Inflammatory macrophage treated with lipopolysaccharide for 4 hours (primary cell): ENCODE measurements at places on chromosomes 6 and 20.
A peak's percentile ranks its signal among the peaks of the same experiment; 100 is the strongest.

DNA sequence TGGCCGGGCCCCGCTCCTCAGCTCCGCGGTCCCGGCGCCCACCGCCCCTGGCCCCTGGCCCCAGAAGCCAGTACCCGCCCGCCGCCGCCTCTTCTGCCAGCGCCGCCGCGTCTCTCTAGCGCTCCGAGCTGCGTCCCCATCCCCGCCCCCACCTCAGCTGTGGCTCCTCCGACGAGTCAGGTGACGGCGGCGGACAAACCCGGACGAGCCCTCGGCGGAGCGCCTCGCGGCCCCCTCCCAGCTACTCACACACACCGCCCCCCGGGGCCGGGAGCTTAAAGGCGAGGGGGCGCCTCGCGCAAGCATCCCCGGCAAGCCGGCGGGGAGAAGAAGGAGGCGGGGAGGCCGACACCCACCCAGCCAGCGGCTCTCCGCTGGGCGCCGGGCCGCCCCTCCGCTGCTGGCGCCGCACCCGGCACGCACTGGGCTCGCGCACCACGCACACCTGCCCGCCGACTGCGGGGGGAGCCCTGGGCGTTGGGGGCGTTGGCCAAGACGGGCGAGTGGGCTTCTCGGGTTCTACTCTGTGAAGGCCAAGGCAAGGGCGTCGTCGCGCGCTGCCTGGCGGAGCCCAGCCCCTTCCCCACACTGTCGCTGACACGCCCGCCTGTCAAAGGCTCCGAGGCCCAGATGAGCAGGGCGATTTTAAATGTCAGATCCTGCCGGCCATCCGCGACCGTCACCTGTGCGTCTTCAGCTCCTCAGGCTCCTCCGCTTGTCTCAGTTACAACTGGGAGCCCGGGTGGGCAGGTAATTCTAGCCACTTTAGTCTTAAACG, at the start of gene SNAP91:
SNAP91 (minus strand) TSS at position 132 of the 778 bp plus-strand sequence. CDS start 1,174 bp downstream, outside the sequence.
- DNase-seq: no peak

- DNase-seq: no peak
These were observed 165.0 kb downstream of the MOXD1 start for GRCh38 chr6:132236281-132236680.

- DNase-seq: no peak
These were observed 22.6 kb downstream of the FOXP4 start for GRCh38 chr6:41568585-41569384.

- no peak for DNase-seq
These were observed 20.2 kb downstream of the TTLL9 start for GRCh38 chr20:31890646-31891045.

DNA sequence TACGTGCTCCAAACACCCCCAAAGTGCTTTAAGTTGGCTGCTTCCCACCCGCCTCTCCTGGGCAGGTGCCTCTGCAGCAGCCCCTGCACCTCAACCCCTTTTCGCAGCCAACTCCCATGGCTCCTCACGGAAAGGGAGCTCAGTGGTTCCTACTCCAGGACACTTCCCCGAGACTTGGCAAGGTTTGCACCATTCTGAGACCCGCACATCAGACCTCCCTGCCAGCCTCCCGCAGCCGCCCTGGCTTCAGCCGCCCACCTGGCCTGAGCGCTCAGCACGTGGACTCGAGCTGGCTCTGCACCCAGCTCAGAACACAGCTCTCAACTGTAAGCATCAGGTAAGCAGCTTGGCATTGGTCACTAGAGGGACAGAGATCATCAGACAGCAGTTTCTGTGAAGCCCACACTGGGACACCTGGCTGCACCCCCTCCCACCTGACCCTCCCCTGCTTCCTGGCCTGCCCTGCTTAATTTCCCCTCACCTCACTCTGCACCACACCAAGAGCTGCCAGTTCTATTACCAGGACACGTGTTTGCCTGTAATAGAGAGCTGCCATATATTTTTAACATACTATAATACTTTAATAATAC, 28.5 kb downstream of the GMDS start:
- DNase-seq: no peak

- DNase-seq: peak; percentile 58
These were observed 123.7 kb upstream of the EXOC2 start for GRCh38 chr6:816510-817084.

DNA sequence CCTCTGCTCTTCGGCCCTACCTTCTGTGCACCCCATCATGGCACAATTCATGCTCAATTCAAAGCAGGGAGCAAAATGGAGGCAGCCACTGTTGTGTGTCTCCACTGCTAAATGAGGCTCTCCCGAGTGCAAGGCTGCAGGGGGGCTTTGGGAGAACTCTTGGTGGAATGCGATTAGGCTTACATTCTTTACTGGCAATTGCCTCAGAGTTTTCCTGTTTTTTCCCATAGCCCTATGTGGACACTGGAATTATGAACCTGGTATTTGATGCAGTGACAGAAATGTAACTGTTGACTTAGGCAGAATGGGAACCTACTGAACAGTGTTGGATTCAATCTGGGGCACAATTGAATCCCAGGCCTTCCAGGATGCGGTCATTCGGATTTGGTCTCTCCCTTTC, 187.9 kb upstream of the GMDS start:
- no peak for DNase-seq

DNA sequence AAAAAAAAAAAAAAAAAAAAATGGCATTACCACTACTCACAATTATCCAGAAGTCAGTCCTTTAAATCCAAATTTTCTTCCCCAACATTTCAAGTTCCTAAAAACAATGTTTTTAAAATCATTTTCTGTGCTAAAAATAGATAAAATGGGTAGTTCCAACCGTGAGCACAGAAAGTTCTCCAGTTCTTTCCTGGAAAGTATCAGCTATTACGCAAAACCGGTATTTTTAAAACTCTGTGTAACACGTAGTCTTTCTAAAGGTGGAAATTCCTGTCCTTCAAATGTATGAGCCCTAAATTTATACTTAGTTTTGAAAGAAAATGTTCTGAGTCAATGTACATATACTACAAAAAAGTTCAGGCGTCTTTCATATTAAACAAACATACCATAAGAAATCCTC, 83.5 kb upstream of the SCAF8 start:
- DNase-seq: peak; percentile 85

DNA sequence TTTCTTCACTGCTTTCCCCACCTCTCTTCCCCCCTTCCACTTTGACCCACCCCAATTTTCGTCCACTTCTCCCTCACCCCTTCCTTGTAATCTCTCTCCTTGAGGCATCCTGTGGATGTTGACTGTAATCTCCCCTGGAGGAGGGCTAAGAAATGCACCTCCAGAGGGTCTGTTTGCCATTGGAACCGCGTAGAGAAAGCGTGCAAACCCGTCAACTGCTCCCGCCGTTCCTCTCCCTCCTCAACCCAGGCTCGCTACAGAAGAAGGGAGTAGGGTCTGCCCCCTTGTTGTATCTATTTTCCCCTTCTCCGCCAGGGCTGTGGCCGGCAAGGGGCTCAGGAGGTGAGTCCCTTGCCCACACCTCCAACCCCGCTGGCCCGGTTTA, 502 bp upstream of the HTR1E start:
- no peak for DNase-seq

DNA sequence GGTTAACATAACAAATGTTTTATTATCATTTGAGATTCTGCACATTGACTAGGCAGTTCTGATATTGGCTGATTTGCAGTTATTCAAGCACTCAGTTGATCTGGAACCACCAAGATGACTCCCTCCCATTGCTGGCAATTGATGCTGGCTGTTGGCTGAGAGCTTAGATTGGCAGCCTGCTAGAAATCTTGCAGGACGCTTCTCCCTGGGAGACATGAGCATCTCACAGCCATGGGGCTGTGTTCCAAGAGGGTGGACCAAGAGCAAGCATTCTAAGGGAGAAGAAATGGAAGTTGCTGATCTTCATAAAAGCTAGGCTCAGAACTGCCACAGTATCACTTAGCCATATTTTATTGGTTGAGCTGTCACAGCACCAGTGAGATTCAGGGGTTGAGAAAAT, 233.4 kb upstream of the ID4 start:
- DNase-seq: no peak

- DNase-seq: no peak
These were observed 143.7 kb downstream of the MOXD1 start for GRCh38 chr6:132257561-132257960.

DNA sequence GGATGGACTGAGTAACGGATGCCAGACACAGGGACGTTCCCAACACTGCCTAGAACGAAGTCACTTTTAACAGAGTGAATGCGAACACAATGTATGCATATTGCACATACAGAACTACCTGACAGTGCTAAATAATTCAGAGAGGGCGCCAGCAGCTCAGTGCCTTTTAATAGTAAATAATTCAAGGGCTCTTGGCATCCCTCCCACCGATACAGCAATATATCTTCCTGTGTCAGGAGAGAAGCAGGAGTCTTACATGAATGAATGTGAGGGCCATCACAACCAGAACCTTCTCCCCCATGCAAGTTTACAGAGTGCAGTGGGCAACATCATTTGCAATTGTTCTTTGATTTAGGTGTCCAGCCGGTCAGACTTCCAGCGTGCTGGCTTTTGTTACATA, 88.4 kb upstream of the KCNG1 start:
- no peak for DNase-seq

- no peak for DNase-seq
These were observed 206.5 kb upstream of the ZNF184 start for GRCh38 chr6:27679308-27679963.

GRCh38 chr6:124420116-124420840, 542.0 kb upstream of the RNF217 start:
- DNase-seq: no peak

DNA sequence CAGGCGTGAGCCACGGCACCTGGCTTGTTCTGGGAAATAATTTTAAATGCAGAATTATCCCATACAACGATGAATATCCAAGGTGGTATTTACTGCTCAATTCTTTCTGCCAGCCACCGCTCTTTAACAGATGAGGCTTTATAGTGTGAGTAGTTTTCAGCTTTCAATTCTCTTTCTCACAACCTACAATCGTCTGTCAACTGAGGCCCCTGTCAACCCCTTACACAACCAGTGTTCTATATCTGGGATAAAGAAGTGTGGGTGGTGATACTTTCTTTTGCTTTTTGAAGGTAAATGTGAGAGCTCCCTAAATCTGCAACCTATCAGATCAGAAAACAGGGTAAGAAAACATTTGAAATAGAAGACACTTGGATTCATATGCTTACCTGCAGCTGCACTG, 22.5 kb downstream of the STAU1 start:
- no peak for DNase-seq

DNA sequence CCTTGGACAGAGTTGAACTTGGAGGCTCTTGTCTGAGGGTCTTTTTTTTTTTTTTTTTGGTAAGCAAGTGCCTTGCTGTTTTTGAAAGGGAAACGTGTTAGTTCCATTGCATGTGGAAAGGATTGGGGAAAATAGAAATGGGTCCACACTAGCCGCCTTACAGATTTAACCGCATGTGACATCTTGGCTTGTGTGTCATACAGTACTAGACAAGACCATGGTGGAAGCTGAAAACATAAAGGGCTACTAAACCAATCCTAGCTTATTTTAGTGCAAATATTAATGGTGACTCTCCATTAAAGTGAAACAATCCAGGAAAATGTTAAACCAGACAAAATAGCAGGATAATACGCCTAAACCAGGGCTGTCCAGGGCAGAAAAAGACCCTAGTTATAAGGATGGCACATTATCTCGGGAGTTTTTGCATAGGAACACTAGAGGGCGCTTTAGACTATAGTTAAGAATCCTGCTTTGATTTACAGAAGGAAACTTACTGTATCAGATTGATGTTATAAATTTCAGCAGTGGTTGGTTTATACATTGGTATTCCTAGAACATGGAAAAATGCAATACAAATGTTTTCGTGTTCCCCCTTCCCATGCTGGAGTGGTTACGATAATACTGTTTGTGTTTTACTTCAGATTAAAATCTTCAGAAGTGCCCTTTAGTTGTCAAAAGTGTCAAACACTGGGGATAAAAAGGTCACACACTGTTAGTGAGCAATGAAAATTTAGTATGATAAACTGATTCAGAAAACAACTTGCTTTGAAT, 59.8 kb upstream of the DEK start:
- peak; percentile 75 for DNase-seq

DNA sequence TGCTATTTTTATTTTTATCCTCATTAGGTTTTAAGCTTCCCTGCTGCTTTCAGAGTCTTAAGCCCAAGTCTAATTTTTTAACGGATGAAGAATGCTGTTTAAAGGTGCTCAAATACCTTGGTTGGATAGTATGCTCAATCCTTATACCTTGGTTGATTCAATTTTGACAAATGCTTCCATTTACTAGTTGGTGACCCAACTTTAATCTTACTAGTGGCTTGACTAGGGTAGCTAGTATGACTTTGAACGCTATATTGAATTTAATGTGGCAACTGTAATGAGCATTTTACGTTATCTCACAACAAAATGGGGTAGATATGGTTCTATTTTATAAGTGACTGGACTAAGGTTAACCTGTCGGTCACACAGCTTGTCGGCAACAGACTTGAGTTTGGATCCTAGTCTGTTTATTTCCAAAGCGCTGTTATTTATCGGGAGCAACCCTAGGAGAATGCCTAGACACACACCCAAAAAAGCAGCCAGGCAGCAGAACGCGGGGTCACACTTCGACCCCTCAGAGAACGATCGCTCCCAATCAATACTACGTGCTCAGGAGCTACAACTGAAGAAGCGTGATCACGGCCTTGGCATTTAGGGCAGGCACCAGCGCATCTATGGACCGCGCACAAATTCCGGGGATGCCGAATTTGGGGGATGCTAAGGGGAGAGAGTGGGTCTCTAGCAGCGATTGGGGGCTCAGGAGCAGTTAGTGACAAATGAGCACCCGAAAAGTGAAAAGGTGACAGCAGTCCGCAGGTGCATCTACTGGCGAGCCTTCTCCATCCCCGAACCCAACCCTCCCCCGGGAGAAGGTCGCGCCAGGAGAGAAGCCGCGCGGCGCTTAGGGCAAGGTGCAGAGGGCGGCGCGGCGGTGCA, 586 bp upstream of the ALDH5A1 start:
- no peak for DNase-seq

DNA sequence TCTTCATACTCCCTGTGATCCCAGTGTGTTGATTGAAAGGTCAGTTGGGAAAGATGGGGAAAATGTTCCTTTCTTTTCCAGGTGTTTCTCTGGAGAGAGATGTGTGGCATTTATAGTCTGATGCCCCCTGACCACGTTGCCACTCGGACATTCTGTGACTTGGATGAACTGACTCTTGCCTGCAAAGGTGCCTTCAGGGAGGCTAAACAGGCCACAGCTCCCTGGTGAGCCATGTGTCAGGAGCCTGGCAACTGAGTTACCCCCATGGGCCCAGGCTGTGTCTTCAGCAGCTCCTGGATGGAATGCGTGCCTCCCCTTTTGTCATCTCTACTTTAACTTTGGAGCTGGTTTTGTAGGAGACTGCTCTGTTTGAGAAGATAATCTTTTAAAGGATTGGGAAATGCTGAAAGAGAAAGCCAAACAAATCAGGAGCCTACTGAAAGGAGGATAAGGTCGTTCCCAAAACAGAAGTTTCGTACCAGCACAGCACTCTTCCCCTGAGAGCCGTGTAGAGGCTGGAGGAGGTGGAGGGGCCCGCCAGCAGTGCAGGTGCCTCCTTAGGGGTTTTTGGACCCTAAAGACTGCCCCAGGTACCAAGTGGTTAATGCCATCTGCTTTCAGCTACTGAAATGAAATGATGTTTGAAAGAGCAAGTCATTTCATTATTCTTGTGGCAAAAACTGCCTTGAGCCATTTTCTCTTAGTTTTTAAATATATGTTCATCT, 322.8 kb downstream of the ZFAND3 start:
- DNase-seq: no peak
